ENCODE measurements at places on chromosomes 3 and 15.

DNA sequence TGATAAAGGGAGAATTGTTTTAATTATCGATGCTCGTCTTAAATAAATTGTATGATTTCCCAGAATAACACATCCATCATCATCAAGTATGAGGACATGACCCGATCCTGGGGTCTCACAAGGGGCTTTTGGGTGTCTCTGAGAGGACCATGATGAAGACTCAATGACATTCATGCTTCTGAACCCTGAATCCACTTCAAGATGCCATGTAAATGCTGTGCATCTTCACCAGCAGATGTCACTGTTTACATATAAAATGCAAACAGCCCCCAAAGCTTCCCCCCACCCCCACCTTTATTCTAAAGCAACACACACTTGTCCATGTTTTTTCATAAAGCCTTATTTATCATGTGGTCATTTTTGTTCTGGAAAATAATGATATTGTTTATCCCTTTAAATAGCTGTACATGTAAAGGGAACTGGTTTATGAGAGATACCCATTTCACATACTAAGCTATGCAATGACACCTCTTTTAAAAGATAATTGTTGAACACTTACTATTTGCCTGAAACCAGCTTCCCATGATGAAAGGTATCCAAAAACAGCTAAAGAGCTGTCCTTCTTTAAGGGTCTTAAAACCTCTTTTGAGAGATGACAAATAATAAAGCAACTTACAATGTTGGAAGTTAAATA, 69.7 kb upstream of the UBE3A start:
- peak; percentile 8 for DNase-seq

GRCh38 chr15:83858820-83859505, 205.0 kb downstream of the ADAMTSL3 start:
- DNase-seq = no peak

GRCh38 chr3:196144383-196145105, 62.7 kb upstream of the TFRC start:
- DNase-seq = no peak

DNA sequence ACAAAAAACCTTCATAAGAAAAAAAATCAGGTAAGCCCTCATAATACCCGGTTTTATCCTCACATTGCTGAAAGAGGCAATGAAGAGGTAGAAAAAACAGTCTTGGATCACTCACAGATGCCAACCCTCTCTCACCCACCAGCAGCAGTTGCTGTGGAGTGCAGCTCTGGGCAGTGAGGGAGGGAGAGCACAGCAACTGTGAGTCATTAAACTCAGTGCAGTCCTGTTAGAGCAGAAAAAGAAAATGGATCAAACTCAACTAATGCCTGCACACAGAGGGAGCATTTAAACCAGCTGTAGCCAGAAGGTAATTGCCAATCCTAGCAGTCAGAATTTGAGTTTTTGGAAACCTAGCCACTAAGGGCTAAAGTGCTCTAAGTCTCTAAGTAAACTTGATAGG, 1050.6 kb upstream of the ALCAM start:
- DNase-seq = no peak

GRCh38 chr3:54138937-54139547, 16.7 kb downstream of the CACNA2D3 start:
- DNase-seq = no peak

- DNase-seq = no peak
Measured at GRCh38 chr3:103976931-103977339, 1389.8 kb upstream of the ALCAM start.

- DNase-seq = no peak
Measured at GRCh38 chr3:118760585-118761290, 273.9 kb downstream of the IGSF11 start.

DNA sequence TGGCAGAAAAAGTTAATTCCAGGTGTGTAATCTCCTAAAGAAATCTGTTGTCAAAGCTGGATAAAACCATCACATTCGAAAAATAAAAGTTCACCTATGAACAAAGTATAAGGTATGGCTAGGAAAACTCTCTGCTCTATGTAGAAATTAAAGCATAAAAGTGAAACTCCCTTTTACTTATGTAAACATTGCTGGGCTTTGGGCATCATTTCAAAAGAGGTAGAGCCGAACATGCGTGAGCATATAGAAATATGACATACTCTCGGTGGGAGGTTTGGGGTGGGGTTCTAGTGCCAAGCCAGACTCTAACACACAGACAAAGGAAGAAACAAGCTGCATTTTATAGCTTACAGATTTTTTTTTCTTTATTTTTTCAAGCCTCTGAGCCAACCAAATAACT, 306.8 kb upstream of the ATP11B start:
- DNase-seq = no peak

- DNase-seq = no peak
Measured at GRCh38 chr3:59339818-59340217, 290.0 kb upstream of the CFAP20DC start.

All from activated CD4-positive, alpha-beta T cell treated with anti-CD3 and anti-CD28 coated beads, Interleukin-2, amount 10 ng/mL, durations not matched to agents 7 days and 5 days (primary cell).